Neural crest cell (in vitro differentiated cells): ENCODE measurements at places on chromosomes 3 and 15. TPM values are rescaled to one million over a fixed set of nuclear protein-coding genes. Genes with fewer than 3 reads are reported as not detected.
A peak's percentile ranks its signal among the peaks of the same experiment; 100 is the strongest.

The SNX22 gene
- 12.7 and 12.9 TPM in 2 replicates for total RNA-seq

The CHL1 gene
- total RNA-seq: 0.14 and 0.44 TPM in 2 replicates

The C3orf20 gene
- total RNA-seq: 0.14 TPM in 1 of 2 replicates, not detected in the other

The PRICKLE2 gene
- 11.8 and 12.9 TPM in 2 replicates for total RNA-seq

- no peak overlapping the region for H3K4me3 ChIP-seq
- DNase-seq: no peak
- H3K27me3 ChIP-seq: no peaks in the 10 kb centered on the region
- no peaks in the 10 kb centered on the region for H3K4me1 ChIP-seq
- H3K36me3 ChIP-seq: no peaks in the 10 kb centered on the region
Measured at GRCh38 chr3:55965776-55966175, 478.7 kb upstream of the WNT5A start.

DNA sequence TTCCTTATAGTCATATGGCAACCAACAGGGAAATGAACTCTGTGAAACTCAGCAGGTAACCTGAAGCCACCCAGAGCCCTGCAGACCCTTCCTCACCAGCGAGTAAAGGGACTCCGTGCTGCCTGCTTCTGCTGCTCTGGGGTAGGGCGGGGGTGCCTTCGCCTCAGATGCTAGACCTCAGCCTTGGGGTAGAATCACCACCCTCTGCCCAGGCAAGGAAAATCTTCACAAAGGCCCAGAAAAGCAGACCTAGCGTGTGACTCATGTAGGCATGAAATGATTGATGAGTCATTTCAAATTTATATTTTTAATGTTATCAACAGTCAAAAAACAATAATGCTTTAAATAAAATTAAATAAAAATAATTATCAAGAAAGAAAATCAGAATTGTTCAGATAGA is 6.6 kb downstream of the STIMATE start:
- H3K27ac ChIP-seq: peak overlapping the region; percentile 38
- no peak overlapping the region for H3K4me3 ChIP-seq
- peaks cover 12% of the 10 kb centered on the region for H3K4me1 ChIP-seq
- H3K36me3 ChIP-seq: peaks cover 3% of the 10 kb centered on the region

- peaks cover 4% of the 10 kb centered on the region for H3K36me3 ChIP-seq
- no peaks in the 10 kb centered on the region for H3K4me1 ChIP-seq
- no peak for DNase-seq
- H3K4me3 ChIP-seq: no peak overlapping the region
Measured at GRCh38 chr3:46282696-46283095, 40.4 kb downstream of the CCR3 start.

DNA sequence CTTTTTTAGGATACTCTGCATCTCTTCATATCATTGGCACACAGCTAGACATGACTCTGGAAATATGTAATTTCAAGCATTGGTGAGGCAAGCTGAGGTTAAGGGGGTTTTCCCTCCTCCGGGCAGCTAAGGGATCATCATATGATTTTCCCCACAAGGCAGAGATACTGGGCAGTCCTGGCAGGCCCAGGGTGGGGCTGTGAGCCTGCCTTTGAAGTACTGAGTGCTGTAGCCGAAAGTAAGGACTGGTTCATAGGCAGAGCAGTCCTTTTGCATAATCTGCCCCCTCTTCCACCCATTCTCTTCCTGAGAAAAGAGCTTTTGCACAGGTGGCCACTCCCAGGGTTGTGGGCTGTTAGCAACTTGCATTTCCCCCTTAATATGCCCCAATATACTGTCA is 168.8 kb upstream of the MANF start:
- H3K27me3 ChIP-seq: no peaks in the 10 kb centered on the region
- no peaks in the 10 kb centered on the region for H3K4me1 ChIP-seq
- no peak overlapping the region for H3K27ac ChIP-seq
- no peak for DNase-seq
- peaks cover 6% of the 10 kb centered on the region for H3K36me3 ChIP-seq
- H3K4me3 ChIP-seq: no peak overlapping the region

DNA sequence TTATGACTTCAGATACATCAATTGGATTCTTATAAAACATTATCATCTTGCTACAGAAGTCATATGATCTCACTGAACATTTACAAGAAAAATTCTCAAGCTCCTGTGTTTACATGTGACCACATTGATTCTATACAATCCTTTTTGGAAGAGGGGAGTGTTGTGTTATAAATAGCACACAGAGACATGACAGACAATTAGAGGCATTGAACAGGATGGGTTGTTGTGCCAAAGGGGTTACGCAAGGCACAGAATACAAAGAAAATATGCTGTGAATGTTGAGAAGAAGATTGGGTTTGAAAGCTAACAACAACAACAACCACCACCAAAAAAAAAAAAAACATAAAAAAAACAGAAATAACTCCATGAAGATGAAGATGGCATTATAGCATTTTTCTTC is 32.5 kb upstream of the TBL1XR1 start:
- no peak overlapping the region for H3K27ac ChIP-seq
- H3K4me3 ChIP-seq: peak overlapping the region; percentile 4
- H3K36me3 ChIP-seq: peaks cover 7% of the 10 kb centered on the region
- H3K4me1 ChIP-seq: peaks cover 12% of the 10 kb centered on the region
- no peak for DNase-seq

DNA sequence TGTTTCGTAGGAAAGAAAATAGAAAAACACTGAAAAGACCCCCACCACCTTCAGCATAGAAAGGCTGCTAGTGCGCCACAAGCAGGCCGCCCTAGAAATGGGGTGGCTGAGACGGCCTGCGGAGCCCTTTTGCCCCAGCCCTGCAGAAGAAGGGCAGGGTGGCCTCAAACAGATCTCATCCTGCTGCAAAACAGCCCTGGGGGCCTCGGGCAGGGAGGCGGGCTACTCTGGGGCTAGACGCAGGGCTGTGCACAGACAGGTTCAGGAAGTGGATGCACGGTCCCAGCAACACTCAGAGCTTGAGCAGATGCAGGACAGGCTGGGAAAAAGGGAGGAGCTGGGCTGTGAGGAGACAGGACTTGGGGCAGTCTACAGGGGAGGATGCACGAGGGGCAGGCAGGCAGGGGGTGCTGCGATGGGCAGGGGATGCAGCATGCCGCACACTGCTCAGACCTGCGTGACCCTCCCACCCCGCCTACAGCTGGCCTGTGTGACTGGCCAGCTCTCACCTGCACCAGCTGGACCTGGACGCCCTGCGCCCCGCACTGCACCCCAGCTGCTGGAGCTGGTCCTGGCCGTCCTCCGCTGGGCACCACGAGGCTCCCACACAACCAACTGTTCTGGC is 34.3 kb downstream of the ZXDC start:
- no peak overlapping the region for H3K27ac ChIP-seq
- H3K27me3 ChIP-seq: no peaks in the 10 kb centered on the region
- DNase-seq: no peak
- H3K4me3 ChIP-seq: no peak overlapping the region

- peaks cover 21% of the 10 kb centered on the region for H3K4me1 ChIP-seq
- H3K27me3 ChIP-seq: no peaks in the 10 kb centered on the region
- H3K27ac ChIP-seq: peak overlapping the region; percentile 68
- H3K36me3 ChIP-seq: peaks cover 2% of the 10 kb centered on the region
Measured at GRCh38 chr3:111667621-111668239, 72.6 kb upstream of the ZBED2 start.
